ENCODE measurements at places on chromosomes 13 and 19.

DNA sequence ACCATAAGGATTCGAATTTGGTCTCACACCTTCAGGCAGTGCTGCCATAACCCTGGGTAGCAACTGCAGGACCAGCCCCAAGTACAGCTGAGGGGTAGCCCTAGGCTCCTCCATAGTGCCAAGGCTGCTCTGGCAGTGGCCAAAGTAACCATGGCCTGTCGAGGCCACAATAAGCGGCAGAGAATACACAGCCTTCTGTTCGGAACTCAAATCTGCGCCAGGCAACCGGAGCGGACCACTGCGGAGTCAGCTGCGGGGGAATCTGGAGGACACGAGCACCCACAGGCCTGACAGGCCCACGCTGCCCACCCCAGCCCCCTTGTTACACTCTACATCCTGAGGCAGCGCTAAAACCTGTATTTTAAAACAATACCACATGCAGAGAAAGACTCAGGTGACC, 48.7 kb downstream of the CCDC70 start:
- no peak for DNase-seq

GRCh38 chr13:110454227-110454859, 107.2 kb downstream of the RAB20 start:
- no peak for DNase-seq

DNA sequence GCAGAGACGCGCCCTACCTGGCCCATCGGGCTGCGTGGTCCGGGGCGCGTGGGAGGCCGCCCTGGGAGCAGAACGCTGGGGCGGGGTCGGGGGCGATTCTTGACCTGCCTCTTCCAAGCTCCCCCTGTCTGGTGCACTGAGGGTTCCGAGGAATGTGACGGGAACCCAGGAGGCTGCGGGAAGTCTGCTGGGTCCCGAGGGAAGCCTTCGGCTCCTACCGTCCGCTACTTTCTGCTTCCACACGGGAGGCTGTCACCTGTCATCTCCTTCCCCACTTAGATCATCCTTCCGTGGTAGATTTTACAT, 781 bp upstream of the SPRYD7 start:
- no peak for DNase-seq

DNA sequence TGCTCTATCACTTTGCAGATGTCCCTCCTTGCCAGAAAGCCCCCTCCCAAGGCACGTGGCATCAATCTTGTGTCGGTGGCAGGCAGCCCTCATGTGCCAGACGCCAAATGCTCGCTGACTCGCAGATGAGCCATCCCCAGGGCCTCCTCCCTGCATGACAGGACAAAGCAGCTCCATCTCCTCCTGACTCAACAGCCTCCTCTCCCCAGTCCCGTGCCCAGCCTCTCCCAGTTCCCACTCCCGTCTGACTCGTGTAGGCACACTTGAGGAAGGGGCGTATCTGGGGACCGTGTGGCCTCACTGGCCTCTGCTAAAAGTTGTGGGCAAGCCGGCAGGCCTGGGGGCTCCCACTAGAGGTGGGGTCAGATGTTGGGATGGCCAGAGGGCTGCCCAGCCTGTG, 133.6 kb downstream of the STK24 start:
- DNase-seq, result no peak

DNA sequence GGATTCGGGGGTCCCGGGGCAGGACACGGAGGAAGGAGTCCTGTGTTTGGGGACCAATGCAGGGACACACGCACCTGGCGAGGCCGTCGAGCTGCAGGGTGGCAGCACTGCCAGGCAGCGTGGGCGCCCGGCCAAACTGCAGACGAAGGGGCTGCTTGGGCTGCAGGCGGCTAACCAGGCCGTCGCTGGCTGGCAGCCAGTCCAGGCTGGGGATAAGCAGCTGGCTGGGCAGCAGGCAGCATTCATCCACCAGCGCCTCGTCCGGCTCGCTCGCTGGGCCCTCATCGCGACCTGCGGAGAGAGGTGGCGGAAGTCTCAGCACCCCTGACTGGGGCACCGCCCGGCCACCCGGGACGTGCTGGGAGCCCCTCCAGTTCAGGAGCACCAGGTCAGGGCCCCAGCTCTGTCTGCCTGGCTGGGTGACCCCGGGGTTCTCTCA, 11.5 kb downstream of the CFD start:
- no peak for DNase-seq

DNA sequence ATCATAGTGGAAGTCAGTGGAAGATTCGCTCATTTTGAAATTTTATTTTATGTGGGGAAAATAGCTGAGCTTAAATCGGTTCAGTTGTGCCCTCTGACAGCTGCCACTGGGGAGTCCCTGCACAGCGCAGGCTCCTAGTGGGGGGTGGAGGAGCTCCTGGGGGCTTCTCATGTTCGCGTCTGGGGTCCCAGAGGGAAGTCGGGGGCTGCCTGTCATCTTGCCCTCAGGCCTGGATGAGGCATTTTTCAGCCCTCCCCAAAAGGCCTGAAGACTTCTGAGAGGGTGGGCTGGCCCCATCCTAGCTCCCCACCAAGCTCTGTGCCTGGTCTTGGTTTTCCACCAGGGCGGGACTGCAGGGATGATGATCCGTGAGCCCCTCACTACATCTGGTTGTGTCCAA, 82.1 kb downstream of the CHST8 start:
- no peak for DNase-seq

- DNase-seq, result peak; percentile 81
Observed at GRCh38 chr19:47428177-47428894, 9.0 kb upstream of the MEIS3 start.

DNA sequence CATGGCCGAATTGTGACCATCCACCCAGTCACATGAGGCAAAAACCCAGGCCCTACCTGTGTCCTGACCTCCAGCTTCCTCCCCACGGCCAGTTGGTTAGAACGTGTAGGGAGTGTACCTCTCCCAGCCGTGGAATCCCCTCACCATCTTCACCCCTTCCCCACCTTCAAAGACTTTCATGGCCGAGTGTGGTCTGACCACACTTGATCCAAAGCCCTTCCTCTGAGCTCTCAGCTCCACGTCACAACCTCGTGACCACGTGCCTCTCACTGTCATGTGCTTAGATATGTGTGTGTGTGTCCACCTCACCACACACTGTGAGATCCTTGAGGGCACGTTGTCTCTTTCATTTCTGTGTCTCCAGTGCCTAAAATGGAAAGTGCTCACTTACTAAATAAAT, 48.6 kb upstream of the UBE2L5 start:
- no peak for DNase-seq

DNA sequence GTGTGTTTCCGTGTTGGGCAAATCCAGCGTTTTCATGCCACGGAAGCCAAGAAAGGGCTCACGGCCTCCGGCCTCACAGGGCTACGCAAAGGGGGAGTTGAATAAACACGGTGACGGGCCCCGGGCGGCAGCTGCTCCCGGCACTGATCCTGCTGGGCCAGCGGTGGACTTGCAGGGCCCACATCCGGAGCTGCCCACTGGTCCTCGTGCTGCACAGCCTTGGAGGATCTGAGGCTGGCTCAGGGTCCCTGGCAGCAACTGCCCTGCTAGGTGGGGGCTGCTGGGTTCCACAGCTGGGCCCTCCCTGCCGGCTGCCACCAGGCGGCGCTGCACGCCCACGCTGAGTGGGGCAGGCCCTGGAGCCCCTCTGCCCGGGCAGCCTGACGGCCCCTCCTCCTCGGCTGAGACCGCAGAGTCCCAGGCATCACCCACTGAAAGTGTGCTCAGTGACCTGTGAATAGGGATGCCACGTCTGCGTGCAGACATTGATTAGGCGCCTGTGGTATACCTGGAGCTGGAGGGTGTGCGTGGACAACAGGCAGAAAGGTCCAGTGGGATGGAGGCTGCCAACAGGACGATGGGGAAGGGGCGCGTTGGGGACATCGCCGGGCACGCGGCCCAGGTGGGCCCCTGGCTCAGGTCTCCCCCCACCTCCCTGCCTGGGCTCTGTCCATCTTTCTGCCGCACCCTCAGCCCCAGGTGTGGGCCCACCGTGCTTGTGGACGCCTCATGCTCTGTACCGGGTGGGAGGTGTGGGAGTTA, 5.3 kb upstream of the HCN2 start:
- peak; percentile 47 for DNase-seq

- no peak for DNase-seq
Observed at GRCh38 chr13:50677687-50678463, 165.6 kb downstream of the DLEU7 start.

GRCh38 chr19:50764409-50764808, 5.9 kb upstream of the GPR32 start:
- DNase-seq, result no peak

DNA sequence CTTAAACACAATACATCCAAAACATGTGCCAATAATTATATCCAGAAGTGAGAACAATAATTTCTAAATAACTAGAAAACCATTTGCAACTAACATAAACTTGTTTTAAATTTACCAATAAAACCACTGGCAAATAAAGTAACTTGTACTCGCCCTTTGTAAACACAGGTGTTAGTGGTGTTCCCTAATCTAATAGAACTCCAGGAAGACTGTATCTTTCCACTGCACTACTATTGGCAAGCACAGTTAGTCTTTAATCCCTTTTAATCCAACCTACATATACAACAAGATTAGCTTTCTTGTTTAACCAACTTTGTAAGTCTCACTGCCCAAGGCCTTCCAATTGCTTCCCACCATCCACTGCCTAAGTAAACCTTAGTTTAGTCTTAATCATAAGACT, 79.5 kb downstream of the PCDH9 start:
- DNase-seq, result no peak

- no peak for DNase-seq
Observed at GRCh38 chr19:47068876-47069406, 20.5 kb upstream of the TMEM160 start.

- DNase-seq, result no peak
Observed at GRCh38 chr19:38736036-38736412, 8.2 kb downstream of the CAPN12 start.

DNA sequence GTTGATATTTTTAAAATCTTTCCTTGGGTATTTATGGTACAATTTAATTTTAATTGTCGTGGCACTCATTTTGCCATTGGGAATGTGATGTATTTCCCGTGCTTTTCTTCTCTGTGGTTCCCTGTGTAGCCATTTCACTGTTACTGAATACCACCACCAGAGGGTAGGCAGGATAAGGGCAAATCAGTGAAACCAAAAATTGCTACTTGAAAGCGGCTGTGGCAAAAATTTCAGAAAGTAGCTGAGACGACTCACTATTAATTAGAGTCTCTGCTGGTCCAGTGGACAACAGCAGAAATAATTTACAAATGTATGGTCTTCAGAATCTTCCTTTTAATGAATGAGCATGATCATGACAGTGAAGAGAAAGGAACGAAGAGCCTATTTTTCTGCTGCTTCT, 34.4 kb upstream of the MIR17HG start:
- peak; percentile 10 for DNase-seq

GRCh38 chr13:97298816-97299215, 76.7 kb downstream of the MBNL2 start:
- no peak for DNase-seq

DNA sequence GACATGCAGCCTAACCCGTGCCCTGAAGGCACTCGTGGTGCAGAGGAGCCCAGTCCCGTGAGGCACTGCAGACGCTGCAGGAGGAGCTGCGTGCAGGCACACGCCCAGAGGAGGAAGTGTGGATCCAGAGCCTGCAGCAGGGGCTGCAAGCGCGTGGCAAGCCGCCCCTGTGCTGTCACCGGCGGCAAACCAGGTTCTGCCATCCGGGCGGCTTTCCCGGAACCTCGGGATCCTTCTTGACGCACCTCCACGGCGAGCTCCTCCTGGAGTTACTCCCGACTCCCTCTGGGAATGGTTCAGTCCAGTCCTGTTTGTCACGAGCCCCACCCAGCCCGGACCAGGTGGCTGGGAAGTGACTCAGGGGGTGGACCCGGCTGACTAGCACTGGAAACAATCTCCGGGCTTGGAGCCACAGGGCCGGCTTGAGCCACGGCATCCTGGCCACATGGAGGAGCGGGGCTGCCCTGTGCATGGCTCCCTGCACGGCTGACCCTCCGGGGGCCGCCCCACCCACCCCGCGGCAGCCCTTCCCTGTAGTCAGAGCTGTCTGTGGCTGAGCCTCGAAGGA, 10.2 kb downstream of the DPP9 start:
- no peak for DNase-seq

DNA sequence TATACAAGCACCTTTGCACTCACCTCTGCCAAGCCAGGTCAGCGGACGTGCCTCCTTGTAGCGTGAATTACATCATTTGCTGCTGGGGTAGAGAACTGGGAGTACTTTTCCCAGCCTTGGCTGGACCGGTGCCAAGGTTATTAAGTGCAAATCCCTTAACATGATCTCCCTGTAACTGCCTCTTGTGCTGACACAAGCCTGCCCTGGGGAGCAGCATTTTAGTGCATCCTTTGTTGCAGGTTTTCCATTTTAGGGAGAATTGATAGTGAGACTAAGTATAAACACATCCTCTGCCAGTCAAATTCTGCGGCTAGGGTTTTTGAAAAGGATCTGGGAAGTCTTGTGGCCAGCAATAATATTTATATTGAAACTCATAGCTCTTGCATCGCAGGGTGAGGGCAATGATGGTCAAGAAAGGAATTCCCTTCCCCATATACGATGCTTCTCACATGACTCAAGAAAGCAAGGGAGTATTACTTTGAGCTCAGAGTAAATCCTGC, 32.7 kb upstream of the DCLK1 start:
- DNase-seq, result no peak

GRCh38 chr19:29712744-29713516, 2.1 kb downstream of the C19orf12 start:
- no peak for DNase-seq

GRCh38 chr13:44833139-44833538, 156.1 kb downstream of the NUFIP1 start:
- DNase-seq, result no peak

DNA sequence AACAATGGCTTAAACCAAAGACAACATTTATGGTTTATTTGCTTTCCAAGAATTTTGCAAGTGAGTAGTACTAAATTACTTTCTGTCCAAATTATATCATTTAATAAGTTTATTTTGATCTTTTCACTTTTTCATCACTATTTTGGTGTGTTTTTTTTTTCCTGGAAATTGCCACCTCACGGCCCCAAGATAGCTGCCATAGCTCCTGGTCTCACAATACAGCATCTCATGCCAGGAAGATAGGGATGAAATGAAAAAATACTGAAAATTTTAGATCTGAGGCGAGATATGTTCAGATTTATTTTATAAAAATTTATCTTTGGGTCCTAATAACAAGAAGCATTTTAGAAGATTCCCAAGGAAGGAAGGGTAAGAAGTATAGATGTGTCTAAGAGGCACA, 6.9 kb upstream of the FPR3 start:
- no peak for DNase-seq

DNA sequence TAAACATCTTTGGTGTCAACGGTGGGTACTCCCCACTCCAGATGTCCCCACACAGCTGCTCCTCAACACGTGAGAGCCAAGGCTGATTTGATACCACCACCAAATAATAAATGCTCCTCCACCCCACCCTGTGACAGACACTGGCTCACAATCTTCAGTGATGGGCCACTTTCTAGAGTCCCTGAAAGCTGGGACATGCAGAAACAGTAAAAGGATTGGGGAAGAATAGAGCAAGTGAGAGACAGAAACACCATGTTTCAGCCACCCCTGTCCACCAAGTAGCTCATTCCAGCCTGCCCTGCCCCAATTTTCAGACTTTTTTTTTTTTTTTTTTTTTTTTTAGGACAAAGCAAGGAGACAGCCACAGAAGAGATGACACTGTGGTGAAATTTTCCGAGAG, 1.6 kb downstream of the SLC46A3 start:
- DNase-seq, result no peak

- DNase-seq, result no peak
Observed at GRCh38 chr13:97492684-97493371, 58.9 kb downstream of the RAP2A start.

Data from activated CD4-positive, alpha-beta T cell treated with anti-CD3 and anti-CD28 coated beads, Interleukin-2, amount 50 U/mL, for 24 hours (primary cell).